ENCODE measurements at places on chromosomes 16 and 17.

GRCh38 chr17:15213381-15214087 lies 51.6 kb downstream of the PMP22 start:
- no peak for DNase-seq

DNA sequence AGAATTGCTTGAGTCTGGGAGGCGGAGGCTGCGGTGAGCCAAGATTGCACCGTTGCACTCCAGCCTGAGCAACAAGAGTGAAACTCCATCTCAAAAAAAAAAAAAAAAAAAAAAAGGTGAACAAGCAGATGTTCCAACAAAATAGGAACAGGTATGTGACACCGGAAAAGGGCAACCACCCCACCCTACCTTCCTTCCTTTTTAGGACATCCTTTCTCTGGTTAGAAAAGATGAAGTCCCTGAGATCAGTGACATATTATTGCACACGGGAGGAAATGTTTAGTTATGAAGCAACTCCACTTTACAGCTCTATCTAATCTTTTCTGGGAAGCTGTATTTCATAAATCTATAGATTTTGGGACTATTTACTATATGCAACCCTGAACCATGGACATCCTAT lies 114.2 kb upstream of the MON1B start:
- no peak for DNase-seq

DNA sequence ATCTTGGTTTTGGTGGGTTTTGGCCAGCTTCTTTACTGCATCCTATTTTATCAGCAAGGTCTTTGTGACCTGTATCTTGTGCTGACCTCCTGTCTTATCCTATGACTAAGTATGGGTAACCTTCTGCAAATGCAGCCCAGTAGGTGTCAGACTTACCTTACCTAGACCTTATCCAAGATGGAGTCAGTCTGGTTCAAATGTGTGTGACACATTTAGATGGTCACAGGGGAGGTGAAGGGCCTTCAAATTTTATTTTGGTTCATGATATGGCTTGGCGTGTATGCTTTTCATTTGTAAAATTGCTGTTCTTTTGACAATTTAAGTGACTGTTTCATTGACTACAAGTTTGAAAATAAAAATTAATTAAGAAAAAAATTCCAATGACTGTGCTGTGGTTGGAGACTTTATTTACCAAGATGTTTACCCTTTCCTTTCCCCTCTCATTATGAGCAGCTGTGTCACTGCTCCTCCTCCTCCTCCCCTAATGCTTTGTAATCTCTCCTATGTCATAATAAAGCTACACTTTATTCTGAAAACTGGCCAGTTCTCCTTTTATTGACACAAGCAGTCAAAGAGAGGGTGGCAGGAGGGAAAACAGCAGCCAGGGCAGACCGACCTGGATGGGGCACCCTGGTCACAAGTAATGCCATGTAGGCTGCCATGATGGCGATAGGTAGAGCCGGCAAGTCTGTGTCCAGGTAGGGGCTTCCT lies 49.4 kb downstream of the TNFRSF13B start:
- DNase-seq, result no peak

GRCh38 chr17:44079877-44080821 lies 9.6 kb downstream of the G6PC3 start:
- DNase-seq, result no peak

DNA sequence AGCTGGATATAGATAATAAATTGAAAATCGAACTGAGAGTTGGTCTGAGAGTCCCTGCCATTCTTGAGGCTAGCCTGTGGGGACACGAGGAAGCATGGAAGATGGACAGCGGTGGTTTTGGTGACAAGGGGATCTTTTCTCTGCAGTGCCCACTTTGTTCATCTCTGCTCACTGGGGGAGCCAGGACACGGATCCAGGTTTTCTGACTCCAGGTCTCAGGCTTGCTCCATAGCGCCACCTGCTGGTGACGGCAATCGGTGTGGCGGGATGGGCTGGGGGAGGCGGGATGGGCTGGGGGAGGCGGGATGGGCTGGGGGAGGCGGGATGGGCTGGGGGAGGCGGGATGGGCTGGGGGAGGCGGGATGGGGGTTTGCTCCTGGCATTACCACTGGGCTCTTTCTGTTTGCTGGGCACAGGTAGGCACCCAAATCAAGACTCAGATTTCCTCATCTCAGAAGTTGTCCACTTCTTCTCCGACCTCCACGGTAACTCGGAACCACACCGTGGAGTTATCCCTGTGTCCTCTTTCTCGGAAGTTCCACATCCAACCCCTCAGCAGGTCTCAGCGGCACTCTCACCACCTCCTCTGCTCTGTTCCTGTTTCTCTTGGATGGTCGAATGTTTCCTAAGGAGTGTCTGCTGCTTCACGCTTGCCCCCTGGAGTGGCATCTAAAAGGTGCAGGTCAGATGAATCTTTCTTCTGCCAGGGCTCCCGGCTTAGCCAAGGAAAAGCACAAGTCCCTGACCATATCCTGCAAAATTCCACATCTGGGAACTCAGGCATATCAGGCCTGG lies 142.4 kb downstream of the CYLD start:
- DNase-seq, result peak; percentile 20

DNA sequence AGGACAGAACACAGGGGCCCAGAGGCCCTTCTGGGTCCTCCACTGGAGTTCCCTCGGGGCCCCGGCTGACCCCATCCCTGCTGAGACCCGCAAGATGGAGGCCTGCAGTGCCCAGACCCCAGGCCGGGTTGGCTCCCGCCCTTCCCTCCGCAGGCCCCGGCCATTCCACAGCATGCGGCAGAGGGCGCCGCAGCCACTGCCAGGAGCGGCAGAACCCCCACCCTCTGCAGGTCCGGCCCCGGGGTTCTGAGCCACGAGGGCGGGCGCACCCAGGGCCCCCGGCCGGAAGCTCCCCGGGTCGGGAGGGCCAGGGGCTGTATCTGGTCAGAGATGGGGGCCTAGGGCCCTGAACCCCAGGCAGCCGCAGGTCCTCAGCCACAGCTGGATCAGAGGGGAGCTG lies 2.4 kb upstream of the PERCC1 start:
- DNase-seq, result peak; percentile 50

- DNase-seq, result no peak
Observed at GRCh38 chr17:67594115-67594880, 123.4 kb upstream of the NOL11 start.

DNA sequence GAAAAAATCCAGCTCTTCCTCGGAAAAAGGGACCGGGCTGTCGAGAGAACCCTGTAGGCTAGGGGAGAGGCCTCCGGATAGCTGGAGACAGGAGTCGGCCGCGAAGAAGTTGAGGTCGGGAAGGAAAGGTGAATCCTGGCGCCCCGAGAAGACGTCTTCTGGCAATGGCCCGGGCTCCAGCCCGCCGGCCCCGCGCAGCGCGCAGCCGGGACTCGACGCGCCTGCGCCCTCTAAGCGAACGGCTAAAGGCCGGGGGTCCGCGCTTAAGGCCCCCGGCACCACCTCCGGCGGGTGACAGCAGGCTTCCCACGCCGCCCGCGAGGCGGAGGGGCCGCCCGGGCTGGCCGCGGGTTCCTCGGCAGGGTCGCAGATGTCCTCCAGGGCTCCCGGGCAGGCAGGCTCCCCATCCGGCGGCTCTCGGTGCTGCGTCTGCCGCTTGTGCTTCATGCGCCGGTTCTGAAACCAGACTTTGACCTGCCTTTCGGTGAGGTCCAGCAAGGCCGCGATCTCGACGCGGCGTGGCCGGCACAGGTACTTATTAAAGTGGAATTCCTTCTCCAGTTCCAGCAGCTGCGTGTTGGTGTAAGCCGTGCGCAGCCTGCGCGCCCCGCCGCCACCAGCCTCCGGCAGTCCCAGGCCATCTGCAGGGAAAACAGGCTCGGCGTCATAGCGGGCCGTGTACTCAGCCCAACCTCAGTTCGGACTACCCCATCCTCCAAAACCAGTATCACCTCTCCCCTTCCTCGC lies 1.6 kb downstream of the HOXB2 start:
- no peak for DNase-seq

DNA sequence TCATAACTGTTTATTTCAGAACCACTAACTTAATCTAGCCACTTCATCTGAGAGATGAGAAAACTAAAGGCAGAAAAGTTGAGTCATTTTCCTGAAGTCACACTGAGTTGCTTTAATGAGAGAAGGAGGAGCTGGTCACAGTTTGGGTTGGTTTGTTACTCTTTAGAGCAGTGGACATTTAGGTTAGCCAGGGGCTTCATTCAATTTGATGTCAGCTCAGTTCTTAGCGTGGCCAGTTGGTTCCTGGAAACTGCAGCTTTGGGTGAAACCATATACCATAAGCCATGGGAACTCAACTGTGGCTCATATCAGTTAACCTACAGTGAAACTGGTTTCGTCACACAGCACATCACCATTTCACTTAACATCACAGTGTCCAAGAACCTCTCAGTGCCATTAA lies 59.2 kb upstream of the ADORA2B start:
- DNase-seq, result no peak

GRCh38 chr16:64242492-64242891 lies 879.4 kb downstream of the CDH11 start:
- DNase-seq, result no peak

DNA sequence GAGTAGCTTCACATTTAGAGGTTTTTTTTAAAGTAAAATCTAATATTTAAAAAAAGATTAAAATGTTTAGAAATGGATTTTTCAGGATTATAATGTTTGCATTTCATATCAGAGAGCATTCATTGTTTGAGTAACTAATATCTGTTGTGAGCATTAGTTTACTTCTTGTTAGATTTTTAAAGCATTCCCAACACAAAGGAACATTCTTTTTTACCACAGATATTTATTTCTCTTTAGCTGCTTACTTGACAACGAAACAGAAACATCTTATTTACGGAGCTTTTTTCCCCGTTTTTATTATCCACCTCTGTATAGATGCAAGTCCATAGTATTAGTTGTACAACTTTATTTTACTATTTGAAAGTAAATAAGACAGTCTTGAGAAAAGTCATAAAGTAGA lies 53.0 kb downstream of the NFAT5 start:
- no peak for DNase-seq

GRCh38 chr17:68036304-68037147 lies 991 bp downstream of the KPNA2 start:
- DNase-seq, result no peak

- DNase-seq, result peak; percentile 40
Observed at GRCh38 chr17:78842881-78843565, 2.4 kb upstream of the USP36 start.

- DNase-seq, result no peak
Observed at GRCh38 chr17:1847191-1847590, 17.4 kb downstream of the RPA1 start.

DNA sequence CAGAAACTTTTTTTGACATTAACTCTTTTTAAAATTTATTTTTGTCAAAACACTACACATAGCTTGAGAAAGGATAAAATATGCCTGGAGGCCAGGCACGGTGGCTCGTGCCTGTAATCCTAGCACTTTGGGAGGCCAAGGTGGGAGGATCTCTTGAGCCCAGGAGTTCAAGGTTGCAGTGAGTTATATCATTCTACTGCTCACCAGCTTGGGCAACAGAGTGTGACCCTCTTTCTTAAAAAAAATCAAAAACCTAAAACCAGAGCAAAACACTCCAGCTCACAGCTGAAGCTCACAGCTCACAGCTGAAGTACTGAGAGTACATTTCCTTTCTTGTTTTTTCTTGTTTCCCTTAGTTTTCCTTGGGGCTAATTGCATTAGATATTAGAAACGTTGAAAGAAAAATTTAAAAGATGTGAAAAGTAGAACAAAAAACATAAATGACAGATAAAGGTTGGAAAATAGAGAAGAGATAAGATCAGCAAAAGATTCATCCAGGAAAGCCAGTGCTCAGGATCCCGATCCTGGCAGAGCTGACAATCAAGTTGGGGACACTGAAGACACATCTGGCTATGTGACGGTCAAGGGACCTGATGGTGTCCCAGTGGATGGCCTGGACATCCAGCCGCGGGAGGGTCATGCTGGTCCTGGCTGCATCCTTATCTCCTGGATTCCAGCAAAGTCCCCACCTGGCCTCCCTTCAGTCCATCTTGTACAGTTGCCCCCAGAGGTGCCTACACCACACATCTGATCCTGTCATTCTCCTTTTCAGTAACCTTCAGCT lies 9.8 kb downstream of the CHST6 start:
- no peak for DNase-seq

DNA sequence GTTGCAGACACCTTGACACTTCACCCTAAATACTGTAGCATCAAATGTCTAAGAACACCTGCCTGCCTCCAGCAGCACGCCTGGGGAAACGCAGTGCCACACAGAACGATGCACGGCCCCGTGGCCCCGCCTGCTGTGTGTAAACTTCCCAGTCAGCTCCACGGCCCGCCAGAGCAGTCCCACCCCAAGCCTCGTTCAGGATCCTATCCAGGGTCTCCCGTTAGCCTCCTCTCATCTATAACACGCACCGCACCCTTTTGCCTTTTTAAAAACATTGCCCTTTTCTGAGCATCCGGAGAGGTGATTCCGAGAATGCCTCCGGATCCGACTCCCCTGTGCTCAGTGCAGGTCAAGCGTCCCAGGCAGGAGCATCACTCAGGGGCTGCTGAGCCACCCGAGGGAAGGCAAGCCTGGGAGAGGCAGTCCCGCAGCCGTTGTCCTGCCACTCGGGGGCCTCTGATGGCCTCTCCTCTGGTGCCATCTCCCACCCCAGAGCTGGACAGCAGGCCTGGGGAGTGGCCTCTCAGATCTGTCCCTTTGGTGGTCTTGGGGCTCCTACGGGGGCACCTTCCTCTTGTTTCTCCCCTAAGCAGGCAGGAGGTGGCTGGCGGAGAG lies 37.9 kb upstream of the SLC38A10 start:
- DNase-seq, result no peak

GRCh38 chr17:16419074-16419928 lies 3.9 kb downstream of the TRPV2 start:
- DNase-seq, result peak; percentile 57

DNA sequence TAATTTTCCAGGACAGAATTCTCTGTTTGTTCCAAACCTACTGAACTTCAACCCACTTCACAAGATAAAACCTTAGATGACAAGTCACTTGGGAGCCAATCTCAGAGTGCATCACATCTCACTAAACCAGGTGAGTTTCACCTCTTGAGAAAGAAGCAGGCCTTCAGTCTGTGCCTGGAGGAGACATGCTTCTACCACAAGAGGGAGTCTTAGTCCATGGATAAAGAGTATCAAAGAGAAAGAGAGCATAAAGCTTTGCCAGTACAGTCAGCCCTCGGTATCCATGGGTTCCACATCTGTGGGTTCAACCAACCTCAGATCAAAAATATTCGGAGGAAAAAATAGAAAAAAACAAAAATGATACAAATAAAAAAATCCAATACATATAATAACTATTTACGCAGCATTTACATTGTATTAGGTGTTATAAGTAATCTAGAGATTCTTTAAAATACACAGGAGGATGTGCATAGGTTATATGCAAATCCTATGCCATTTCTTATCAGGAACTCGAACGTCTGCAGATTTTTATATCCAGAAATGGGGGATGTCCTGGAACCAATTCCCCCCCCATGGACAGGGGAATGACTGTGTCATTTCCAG lies 37.7 kb downstream of the DUSP14 start:
- no peak for DNase-seq

DNA sequence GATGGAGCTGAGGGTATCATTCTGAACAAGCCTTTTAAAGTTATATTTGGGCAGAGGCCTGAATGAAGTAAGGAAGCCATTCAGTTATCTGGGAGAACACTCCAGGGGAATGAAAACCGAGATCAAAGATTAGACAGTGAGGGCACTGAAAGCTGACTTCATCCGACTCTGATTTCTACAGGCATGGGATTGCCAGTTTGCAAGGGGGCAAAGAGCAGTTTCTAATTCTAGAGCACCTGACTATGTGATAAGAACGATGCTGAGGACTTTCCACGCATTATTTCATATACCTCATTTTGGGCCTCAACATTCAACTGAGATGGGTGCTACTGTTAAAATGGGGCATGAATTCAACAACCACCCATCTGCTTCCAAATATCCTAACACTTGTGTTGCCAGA lies 135.7 kb downstream of the CDK5R1 start:
- DNase-seq, result no peak

GRCh38 chr17:77424585-77425344 lies 284.0 kb downstream of the SEC14L1 start:
- no peak for DNase-seq
